Femur (tissue), 1 donor: ENCODE measurements at places on chromosomes 16 and 17.

DNA sequence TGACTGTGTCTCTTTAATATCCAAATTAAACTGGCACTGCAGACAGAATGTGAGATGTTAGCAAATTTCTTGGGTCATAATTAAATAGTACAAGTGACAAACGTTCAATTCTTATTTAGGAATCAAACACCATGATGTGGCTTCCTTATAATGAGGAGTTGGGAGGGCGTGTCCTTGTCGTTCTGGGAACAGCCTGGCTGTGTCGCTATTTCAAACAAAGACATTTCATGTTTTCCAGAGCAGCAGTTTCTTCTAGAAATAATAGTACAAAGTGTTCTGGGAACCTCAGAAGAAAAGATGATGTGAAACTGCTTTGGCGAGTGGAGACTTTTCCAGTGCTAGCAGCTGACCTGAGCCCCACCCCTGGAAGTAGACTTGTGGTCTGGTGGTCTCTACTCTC, 301.7 kb upstream of the N4BP1 start:
- no peak for DNase-seq

- DNase-seq = peak; percentile 22
Measured at GRCh38 chr17:79952265-79952877, 83.3 kb downstream of the TBC1D16 start.

- DNase-seq = no peak
Measured at GRCh38 chr16:50305441-50306061, 39.2 kb downstream of the ADCY7 start.

- DNase-seq = no peak
Measured at GRCh38 chr16:80274576-80275191, 266.1 kb upstream of the DYNLRB2 start.

DNA sequence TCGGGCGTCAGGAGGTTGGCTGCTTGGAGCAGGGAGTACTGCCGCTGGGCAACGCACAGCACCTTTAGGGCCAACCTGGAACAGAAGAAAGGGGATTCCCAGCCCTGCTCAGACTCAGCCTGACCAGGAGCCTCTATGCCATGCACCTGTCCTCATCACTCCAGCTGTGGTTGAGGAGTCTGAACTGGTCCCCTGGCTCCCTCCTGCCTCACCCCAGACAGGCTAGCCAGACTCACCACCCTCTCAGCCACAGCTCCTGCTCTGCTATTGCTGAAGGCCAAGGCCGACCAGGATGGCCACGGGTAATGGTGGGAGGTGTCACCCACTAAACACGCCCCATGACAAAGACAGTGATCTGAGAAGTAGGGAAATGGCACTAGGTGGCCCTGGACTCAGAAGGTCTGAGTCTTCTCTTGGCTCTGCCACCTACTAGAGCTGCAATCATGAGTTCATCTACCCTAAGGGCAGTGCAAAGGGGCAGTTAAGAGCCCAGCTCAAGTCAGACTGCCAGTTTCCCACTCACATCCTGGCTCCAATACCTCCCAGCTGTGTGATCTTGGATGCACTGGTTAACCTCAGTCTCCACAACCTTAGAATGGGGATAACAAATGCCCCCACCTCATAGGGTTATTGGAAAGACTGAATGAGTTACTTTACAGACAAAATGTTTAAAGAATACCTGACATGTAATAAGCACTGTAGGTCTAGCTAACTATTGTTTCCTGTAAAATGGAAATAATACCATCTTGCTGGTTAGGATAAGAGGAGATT, 13.8 kb upstream of the GFAP start:
- no peak for DNase-seq

GRCh38 chr16:79452671-79453070, 147.9 kb downstream of the MAF start:
- DNase-seq = no peak

- no peak for DNase-seq
Measured at GRCh38 chr16:88321635-88322499, 60.9 kb upstream of the ZNF469 start.
